Neural crest cell (in vitro differentiated cells): ENCODE measurements at places on chromosomes 5 and 9.

- DNase-seq: no peak
Observed at GRCh38 chr5:176447591-176447977, 601 bp upstream of the FAF2 start.

DNA sequence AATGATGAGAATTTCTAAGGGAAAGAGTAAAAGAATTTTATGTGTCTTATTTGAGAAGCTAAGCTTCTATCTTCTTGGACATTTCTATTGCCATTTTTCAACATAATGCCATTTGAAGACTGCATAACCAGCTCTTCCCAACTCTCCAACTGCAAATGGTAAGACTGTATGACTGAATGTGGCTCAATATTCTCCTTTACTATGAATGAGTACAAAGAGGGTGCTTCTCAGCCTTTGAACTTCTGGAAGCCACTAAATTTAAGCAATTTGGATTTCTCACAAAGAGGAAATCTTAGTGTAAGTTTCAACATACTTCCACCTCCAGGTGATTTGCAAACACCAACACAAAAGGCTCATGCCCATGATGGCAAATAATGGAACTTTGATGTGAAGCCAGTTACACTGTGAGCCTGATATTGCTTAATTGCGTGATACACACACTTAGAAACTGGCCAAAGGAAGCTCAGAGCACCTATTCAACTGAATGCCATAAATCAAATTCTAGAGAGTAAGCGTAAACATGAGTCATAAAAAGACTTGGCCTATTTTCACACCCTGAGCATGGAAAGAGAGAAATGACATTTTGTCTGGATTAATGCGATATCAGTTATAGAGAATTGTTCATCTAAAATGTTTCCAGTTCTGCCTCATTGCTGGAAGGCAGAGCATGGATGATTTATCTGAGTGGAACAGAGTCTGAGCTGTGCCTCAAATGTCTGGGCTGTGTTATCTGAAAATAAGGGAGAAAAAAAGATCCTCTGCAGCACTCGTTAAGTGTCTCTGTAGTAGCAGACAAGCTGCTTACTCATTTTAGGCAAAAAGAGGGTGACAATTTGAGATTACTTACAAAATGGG, 145.3 kb downstream of the PLK2 start:
- DNase-seq: no peak

GRCh38 chr5:79536193-79536906, 22.4 kb upstream of the HOMER1 start:
- DNase-seq: no peak

DNA sequence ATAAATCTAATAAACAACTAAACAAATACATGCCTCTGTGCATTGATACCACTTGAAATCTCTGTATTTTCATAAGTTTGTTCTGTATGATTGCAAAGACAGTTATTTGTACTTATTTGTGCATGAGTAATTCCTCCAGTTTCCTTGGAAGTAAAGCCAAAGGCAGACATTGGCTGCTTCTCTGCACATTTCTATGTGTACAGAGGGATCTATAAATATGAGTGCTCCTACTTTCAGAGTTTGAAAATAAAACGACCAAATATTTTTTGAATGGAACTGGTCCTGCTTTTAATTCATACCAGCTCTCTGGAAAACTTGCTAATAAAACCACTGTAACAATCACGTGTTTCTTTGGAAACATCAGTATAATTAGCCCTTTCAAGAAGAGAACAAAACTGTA, 306.5 kb downstream of the MAN2A1 start:
- DNase-seq: no peak
